Stimulated activated CD4-positive, alpha-beta T cell treated with anti-CD3 and anti-CD28 coated beads, Interleukin-1b, Interleukin-23, amount 100 ng/mL, for 48 hours (primary cell): ENCODE measurements at places on chromosomes 6 and 20.

DNA sequence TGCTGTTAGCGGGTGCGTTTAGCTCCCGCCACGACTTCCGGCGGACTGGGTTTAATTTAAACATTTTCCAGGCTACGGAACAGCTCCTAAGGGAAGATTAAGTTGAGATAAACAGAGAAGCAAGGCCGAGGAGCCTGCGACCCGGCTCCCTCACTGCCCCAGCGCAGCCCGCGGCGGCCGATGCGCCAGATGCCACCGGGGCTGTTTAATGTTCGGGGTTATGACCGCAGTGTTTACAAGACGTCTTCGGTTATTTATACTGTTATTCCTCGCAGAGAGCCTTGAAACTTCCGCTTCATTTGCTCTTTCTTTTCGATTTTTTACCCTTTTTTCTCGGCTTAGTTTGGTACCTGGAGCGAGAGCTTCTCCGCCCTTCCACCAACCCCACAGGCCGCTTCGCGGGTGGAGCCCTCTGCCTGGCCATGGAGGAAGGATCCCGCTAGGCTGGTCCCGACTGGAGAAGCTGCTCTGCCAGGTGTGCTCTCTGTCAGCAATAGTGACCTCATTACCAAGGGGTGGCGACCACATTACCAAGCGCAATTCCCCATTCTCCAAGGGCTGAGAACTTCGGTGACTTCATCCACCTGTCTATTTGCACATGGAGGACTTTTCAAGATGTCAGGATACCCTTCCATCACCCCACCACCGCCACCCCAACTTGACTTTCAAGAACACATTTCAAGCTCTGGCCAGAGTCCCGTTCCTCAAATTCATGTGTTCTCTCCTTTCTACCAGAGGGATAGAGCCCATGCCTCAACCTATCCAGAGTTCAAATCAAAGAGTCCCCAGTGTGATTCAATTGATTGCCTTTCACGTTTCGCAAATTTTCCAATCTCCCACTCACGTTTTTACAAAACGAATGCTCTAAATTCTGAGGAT lies 4.1 kb downstream of the TCF21 start:
- DNase-seq = no peak

DNA sequence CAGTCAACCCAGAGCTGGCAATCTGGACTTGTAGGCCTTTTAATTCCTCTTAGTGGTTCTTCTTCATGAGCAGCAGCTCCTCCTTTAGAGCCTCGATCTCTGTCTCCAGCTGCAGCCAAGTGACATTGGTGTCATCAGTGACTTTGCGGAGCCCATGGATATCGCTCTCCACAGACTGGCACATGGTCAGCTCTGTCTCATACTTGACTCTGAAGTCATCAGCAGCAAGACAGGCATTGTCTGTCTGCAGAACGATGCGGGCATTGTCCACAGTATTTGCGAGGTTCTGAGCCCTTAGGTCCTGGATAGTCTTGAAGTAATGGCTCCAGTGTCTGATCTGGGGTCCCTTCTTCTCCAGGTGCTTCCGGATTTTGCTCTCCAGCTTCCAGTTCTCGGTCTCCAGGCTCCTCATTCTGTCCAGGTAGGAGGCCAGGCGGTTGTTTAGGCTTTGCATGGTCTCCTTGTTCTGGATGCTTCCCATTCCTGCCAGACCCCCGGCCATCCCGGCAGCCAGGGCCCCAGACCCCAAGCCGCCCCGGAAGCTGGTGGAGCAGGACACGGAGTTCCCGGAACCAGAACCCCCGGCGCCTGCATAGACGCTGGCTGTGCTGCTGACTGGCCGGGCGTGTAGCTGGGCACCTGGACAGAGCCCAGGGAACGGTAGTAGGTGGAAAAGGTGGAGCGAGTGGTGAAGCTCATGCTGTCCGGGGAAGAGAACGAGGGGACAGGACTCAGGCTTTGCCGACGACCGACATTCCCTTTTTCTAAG lies 15.1 kb downstream of the RFPL4B start:
- no peak for DNase-seq

DNA sequence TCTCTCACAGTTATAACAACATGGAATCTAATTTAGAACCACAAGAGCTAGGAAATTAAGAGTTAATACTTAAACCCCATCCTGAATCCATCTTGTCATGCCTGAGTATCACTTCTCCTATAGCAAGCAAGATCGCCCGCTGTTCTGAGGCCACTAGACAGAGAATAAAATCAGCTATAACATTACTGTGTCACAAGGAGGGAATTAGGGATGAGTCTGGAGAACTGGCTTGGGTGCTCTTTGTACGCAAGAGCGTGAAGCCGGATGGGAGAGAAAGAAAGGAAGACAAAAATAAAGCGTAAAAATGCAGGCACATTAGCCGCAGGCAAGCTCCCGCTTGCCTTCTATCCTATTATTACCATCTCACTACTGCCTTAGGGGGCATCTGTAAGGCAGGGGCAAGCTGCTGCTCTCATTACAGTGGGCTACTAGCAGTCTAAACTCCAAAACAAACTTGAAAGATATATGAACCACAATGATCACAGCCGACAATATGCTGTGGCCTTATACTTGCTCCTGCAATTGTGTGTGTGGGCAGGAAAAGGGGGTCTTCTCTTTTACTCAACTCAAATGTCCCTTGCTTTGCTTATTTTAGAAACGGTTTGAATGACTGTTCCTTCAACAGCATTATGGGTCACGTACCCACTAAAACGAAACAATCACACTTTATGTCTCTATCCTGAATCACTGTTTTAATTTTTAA lies 81.9 kb downstream of the GJA10 start:
- no peak for DNase-seq

DNA sequence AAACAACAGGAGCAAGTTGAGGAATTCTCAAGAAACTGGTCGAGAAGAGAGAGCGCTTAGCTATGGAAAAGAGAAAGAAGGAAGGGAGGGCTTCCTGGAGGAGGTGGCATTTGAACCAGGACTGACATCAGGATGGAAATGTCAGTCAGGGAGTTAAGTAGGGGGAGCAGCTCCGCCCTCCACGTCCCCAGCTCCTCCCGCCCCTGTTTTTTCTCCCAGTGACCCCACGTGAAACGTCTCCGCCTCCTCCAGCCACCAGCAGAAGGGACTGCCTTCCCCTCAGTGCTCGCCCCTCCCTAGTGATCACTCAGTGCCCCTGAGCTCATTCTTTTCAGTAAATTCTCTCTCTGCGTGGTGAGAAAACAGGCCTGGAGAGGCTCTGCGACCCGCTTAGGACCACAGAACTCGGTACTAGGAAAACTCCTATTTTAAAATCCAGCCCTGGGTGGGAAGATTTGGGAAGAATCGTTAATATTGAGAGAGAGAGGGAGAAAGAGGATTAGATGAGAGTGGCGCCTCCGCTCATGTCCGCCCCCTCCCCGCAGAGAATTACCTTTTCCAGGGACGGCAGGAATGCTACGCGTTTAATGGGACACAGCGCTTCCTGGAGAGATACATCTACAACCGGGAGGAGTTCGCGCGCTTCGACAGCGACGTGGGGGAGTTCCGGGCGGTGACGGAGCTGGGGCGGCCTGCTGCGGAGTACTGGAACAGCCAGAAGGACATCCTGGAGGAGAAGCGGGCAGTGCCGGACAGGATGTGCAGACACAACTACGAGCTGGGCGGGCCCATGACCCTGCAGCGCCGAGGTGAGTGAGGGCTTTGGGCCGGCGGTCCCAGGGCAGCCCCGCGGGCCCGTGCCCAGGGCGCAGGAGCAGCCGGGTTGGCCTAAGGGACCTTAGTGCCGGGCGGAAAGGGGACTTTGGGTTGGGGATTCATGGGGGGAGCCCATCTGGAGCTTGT lies 4.6 kb downstream of the HLA-DPB1 start:
- no peak for DNase-seq

GRCh38 chr20:38870733-38871559 lies 55.3 kb upstream of the FAM83D start:
- peak; percentile 72 for DNase-seq

- DNase-seq = no peak
These were observed 76.4 kb downstream of the TRAM2 start for GRCh38 chr6:52500238-52501129.

DNA sequence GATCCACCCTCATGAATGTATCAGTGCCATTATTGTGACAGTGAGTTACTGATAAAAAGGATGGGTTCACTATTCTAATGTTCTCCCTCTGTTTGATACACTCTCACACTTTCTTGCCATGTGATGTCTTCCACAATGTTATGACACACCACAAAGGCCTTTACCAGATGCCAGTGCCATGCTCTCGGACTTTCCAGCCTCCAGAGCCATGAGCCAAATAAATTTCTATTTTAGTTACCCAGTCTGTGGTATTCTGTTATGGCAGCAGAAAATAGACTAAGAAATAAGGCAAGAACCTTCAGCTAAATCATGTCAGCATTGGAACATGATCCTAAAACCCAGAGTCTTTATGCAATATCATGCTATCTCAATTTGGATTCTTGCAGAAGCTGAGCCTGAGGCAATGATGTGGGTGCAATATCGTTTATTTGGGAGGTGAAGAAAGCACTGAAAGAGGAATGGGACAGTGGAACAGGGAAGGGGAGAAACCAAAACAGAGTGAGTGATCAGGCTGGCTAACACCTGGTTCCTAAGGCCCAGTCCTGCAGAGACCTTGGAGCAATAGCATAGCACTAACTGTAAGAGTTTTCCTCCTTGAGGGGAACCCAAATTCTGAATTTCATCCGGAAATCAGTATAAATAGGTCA lies 130.4 kb upstream of the LRFN2 start:
- DNase-seq = no peak

DNA sequence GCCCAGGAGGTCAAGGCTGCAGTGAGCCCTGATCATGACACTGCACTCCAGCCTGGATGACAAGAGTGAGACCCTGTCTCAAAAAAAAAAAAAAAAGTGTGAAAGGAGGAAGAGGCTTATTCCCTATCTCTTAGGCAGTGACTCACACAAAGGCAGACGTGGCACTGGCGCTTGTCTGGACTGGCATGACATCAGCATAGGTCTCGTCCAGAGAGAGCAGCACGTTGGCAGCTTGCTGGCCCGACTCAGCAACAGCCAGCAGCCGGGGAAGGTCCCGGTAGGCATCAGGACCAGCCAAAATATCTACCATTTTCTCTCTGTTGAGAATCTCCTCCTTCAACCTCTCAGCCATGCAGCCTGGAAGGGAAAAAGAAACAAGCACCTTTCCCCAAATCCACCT lies 14.1 kb downstream of the CDK5RAP1 start:
- no peak for DNase-seq

DNA sequence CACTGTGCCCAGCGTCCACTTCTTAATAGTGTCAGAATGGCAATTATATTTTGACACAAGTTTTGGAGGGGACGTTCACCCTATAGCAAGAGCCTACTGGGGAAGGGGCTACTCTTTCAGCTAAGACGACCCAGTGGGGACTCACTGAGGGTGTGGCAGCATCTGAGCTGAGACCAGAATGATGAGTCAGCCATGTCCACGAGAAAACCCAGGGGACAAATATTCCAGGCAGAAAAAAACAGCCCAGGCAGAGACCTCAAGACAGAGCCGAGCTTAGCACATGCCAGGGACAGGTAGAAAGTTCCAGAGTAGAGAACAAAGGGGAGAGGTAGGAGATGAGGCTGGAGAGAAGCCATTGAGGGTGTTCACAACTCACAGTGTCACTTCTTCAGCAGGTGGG lies 11.2 kb downstream of the CNBD2 start:
- DNase-seq = no peak

DNA sequence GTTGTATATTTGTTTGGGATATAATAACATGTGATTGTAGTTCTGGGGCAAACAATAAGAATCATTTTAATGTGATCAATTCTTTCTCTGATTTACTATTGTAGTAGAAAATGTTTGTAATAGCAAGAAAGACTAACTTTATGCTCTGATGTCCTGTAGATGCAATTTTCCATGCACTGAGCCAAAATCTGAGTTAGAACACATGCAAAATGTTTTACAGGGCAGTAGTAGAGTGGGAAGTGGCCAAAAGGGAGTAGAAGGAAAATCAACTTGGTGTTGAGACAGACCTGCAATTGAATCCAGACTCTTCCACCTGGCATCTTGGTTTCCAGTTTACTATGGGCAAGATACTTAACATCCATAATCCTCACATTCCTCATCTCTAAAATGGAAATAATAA lies 93.5 kb upstream of the BMP5 start:
- no peak for DNase-seq

DNA sequence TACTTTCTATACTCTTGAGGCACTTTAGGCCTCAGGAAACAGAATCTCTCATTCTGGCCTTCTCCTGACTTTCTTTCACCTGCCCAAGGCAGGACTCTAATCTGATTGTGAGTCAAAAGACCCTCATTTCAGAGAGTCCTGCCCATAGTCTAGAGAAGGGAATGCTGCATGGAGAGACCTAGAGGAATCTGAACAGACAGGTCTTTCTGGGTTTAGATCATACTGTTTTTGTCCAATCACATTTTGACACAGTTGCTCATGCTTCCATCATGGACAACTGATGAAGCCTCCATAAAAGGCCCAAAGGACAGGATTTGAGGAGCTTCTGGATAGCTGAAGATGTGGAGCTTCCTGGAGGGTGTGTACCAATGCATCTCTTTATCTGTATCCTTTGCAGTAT lies 48.1 kb upstream of the BTBD3 start:
- no peak for DNase-seq

GRCh38 chr20:40134176-40134575 lies 554.9 kb downstream of the MAFB start:
- DNase-seq = no peak

DNA sequence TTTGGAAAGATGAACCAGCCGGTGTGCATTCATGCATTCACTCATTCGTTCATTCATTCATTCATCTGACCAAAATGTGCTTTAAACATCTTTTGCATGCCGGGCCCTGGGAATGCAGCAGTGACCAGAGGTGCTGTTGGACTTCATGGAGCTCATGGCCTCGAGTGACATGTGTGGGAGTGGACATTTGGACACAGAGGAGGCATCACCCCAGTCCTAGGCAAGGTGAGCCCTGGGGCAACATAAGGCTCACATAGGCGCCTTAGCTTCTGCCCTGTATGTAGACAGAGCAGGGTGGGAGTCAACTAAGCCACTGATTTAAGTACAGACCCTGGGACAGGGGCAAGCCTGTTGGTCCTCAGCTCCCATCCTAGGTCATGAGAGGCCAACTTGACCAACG lies 71.6 kb downstream of the STK35 start:
- no peak for DNase-seq

GRCh38 chr20:4067600-4068261 lies 52.4 kb upstream of the RNF24 start:
- no peak for DNase-seq

DNA sequence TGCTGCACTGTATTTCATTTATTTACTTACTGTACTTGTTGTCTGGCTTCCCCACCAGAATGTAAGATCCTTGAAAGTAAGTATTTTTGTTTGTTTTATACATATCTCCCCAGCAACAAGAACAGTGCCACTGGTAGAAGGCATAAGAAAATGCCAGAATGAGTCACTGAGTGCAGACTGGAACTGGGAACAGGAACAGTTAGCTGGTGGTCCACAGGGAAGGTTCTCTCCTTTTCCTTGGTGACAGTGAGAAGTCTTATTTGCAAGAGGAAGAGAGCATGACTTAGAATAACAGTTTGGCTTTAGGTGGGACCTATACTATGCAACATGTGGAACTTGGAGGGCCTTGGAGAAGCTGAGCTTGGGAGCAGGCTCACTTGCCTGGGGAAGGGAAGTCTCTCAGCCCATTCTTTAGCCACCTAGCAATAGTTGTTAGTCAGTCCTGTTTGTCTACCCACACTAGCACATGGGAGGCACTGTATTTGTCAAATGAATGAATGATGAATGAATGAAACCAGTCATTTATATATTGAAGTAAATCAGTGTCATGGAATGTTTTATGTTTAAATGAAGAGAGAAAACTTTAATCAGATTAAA lies 203.5 kb downstream of the KCNQ5 start:
- no peak for DNase-seq
